ENCODE measurements at places on chromosomes 3 and 15. TPM values are rescaled to one million over a fixed set of nuclear protein-coding genes. Genes with fewer than 3 reads are reported as not detected.

- H3K4me3 ChIP-seq = peak overlapping the region; percentile 85
- H3K27me3 ChIP-seq = no peaks in the 10 kb centered on the region
- H3K36me3 ChIP-seq = peaks cover 15% of the 10 kb centered on the region
- H3K27ac ChIP-seq = peak overlapping the region; percentile 97
- peak; percentile 75 for DNase-seq
- peaks cover 20% of the 10 kb centered on the region for H3K4me1 ChIP-seq
These were observed 768 bp downstream of the UBXN7 start for GRCh38 chr3:196431181-196432136.

DNA sequence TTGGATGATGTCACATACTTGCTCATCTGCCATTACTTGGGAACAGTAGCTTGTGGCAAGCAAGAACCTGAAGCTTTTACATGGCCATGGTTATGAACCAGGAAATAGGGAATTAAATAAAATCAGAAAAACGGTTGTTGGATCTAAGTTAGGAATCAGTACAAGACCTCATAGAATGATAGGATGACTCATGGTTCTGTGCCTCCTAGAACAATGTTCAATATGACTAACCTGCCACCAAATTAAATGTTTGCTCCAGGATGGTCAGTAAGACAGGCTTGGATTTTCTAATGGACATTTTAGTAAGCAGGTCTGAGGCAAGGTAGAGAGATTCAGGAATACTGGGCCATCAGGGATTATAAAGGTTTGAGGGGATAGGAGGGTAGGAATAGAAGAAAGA, 218.9 kb downstream of the PLOD2 start:
- H3K4me3 ChIP-seq = no peak overlapping the region
- no peak overlapping the region for H3K27ac ChIP-seq
- H3K27me3 ChIP-seq = no peaks in the 10 kb centered on the region
- H3K4me1 ChIP-seq = no peaks in the 10 kb centered on the region

GRCh38 chr3:12894629-12895028, 53.3 kb upstream of the RPL32 start:
- peaks cover 18% of the 10 kb centered on the region for H3K27me3 ChIP-seq
- H3K27ac ChIP-seq = no peak overlapping the region
- H3K4me3 ChIP-seq = no peak overlapping the region
- H3K4me1 ChIP-seq = peaks cover 6% of the 10 kb centered on the region

- no peaks in the 10 kb centered on the region for H3K27me3 ChIP-seq
- H3K4me3 ChIP-seq = no peak overlapping the region
- peaks cover 20% of the 10 kb centered on the region for H3K36me3 ChIP-seq
- DNase-seq = no peak
- peaks cover 21% of the 10 kb centered on the region for H3K4me1 ChIP-seq
These were observed 7.6 kb downstream of the CMTM6 start for GRCh38 chr3:32495085-32495484.

- peaks cover 6% of the 10 kb centered on the region for H3K4me1 ChIP-seq
- H3K27me3 ChIP-seq = peaks cover 55% of the 10 kb centered on the region
- no peak overlapping the region for H3K4me3 ChIP-seq
These were observed 15.6 kb downstream of the RTP2 start for GRCh38 chr3:187686621-187687273.

DNA sequence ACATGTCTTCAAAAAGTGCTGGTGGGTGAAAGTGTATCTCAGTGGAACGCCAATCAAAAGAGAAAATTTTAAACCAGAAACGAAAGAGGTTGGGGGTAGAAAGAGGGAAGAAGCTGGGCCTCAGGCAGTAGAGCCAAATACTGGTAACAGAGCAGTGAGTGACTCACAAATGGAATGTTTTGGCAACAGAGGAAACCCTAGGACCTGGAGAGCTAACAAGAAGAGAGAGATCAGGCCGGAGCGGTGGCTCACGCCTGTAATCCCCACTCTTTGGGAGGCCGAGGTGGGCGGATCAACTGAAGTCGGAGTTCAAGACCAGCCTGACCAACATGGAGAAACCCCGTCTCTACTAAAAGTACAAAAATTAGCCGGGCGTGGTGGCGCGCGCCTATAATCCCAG, 450.8 kb upstream of the NAALADL2 start:
- no peaks in the 10 kb centered on the region for H3K27me3 ChIP-seq
- no peak overlapping the region for H3K4me3 ChIP-seq
- DNase-seq = no peak
- H3K36me3 ChIP-seq = no peaks in the 10 kb centered on the region

DNA sequence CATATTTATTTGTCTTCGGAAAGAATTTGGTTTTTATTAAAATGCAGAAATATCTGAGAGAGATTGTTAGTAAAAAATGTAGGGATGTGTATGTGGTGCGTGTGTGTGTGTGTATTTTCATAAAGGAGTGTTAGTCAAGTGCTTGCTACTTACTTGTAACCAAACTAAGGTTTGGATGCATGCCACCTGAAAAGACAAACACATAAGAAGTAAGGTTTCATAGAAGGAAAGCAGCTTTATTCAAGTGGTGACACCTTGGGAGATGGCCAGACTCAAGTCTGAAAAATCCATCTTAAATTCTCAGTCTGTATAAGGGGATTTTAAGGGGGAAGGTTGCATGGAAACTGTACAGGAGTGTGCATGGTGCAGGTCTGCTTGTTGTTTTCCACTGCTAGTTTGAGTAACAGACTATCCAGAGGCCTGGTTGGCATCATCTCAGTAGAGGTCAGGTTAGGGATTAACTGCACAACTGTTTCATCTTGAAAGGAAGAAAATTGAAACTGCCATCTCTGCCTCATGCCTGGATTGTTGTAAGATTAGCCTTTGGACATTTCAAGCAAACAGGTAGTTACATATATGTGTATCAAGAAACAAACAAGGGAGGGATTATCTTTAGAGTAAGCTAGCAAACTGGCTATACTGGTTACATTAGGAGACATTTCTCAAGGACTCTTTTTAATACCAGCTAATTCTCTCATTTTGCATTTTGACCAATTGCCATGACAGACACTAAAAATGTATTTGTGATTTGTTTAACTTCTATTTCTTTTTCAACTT, 196.7 kb downstream of the EPHA6 start:
- H3K36me3 ChIP-seq = no peaks in the 10 kb centered on the region
- no peak overlapping the region for H3K4me3 ChIP-seq
- DNase-seq = no peak
- H3K27ac ChIP-seq = no peak overlapping the region

DNA sequence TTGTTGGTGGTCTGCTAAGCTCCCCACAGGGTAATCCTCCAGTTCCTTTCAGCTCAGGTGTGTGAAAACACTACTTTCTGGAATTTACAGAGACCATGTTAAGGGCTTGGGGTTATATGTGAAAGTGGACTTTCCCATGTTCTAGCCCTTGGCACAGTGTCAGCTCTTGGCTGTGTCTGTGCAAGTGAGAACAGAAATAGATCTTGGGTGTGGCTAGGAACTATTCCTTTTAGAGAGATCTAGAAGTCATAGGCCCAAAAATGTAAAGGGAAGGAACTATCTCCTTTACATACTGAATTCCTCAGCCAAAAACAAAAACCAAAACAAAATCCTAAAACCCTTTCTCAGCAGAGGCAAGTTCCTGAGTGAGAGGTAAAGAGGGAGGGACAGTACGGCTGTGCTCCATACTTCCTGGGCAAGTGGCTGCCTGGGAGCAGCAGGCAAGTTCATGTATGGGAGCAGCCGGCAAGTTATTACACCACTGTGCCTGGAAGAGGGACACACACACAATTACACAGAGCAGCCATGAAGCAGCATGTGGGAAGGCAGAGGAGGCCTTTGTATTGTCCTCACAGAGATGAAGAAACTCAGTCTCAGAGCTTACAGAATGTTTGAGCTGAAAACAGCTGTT, 19.9 kb upstream of the C3orf62 start:
- H3K36me3 ChIP-seq = peaks cover 65% of the 10 kb centered on the region
- H3K27ac ChIP-seq = peak overlapping the region; percentile 4
- no peaks in the 10 kb centered on the region for H3K27me3 ChIP-seq
- no peak overlapping the region for H3K4me3 ChIP-seq
- no peaks in the 10 kb centered on the region for H3K4me1 ChIP-seq

DNA sequence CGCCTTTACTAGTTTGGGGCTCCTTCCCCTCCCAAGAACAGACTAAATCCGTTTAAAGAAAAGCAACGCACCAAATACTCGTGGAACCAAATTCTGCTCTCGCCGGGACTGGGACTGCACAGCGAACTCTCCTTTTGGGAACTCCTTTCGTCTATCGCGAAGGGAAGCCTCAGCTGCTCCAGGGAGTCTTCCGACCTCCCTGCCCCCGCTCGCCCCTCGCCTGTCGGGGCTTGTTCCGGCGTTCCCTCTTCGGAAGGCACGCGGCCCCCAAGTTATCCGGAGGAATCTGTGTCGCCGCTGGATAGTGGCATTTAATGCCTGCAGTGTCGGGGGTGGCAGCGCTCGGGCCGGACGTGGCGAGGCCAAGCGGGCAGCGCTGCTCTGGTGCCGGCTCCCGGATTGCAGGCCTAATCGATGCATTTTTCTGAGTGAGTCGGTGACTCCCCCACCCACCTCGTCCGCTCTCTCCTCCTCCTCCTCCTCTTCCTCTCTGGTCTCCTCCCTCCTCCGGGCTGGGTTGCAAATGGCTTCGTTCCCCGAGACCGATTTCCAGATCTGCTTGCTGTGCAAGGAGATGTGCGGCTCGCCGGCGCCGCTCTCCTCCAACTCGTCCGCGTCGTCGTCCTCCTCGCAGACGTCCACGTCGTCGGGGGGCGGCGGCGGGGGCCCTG, at the start of gene TRIM71:
TRIM71 (plus strand) TSS at position 440 of the 671 bp plus-strand sequence; CDS start at position 524, 84 bp downstream.
- DNase-seq = peak; percentile 64
- peaks cover 69% of the 10 kb centered on the region for H3K27me3 ChIP-seq
- peak within 1 kb of the TSS; percentile 88 for H3K27ac ChIP-seq
- peaks cover 5% of the 10 kb centered on the region for H3K36me3 ChIP-seq

GRCh38 chr3:10722911-10723310, 93.1 kb upstream of the SLC6A11 start:
- no peaks in the 10 kb centered on the region for H3K4me1 ChIP-seq
- no peaks in the 10 kb centered on the region for H3K36me3 ChIP-seq
- no peak for DNase-seq
- no peak overlapping the region for H3K27ac ChIP-seq

- no peaks in the 10 kb centered on the region for H3K36me3 ChIP-seq
- H3K4me3 ChIP-seq = no peak overlapping the region
These were observed 32.8 kb downstream of the LINGO1 start for GRCh38 chr15:77599899-77600298.

DNA sequence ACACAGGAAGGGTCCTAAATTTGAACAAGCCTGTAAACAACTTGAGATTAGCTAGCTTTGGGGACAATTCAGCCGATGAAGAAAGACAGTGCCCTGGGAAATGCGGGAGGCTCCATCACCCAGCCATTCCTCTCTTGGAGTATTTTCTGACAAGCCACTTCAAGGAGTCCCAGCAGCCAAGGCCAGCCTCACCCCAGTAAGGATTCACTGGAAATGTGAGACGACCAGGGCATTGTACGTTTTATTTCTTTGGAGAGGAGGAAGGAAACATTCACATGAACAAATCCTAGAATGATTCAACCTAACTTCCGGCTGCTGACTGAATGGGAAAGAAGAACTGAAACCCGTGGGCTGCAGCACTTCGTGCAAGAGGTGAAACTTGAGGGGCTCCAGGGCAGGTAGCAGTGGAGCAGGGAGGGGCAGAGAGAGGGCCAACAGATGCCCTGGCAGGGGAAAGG, 116.4 kb upstream of the ARHGEF3 start:
- peak overlapping the region; percentile 90 for H3K27ac ChIP-seq
- peaks cover 80% of the 10 kb centered on the region for H3K4me1 ChIP-seq
- H3K27me3 ChIP-seq = no peaks in the 10 kb centered on the region
- H3K36me3 ChIP-seq = peaks cover 5% of the 10 kb centered on the region
- H3K4me3 ChIP-seq = peak overlapping the region; percentile 89

GRCh38 chr3:35744419-35744818, 105.1 kb downstream of the ARPP21 start:
- no peaks in the 10 kb centered on the region for H3K27me3 ChIP-seq
- no peaks in the 10 kb centered on the region for H3K4me1 ChIP-seq
- no peak overlapping the region for H3K27ac ChIP-seq

DNA sequence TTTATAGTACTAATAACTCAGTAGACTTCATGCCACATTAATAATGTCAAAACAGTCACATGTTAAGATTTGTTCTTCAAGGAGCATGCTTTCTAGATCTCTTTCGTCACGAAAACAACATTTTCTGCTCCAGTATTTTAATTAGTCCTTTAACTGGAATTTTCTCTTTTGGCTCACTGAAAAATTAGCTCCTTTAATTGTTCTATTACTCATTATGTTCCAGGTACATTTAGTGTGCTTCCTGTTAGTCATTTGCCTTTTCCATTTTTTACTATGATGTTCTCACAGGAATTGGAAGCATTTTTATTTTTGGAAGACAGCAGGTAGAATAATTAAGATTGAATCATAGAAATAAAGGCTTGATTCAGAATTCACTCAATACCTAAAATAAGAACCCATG, 111.2 kb downstream of the SLC9A9 start:
- no peaks in the 10 kb centered on the region for H3K36me3 ChIP-seq
- no peak overlapping the region for H3K4me3 ChIP-seq
- no peak overlapping the region for H3K27ac ChIP-seq
- no peak for DNase-seq

GRCh38 chr3:11709782-11710181, 66.1 kb upstream of the VGLL4 start:
- H3K36me3 ChIP-seq = no peaks in the 10 kb centered on the region
- H3K4me3 ChIP-seq = no peak overlapping the region
- no peaks in the 10 kb centered on the region for H3K4me1 ChIP-seq
- H3K27ac ChIP-seq = no peak overlapping the region
- no peaks in the 10 kb centered on the region for H3K27me3 ChIP-seq

DNA sequence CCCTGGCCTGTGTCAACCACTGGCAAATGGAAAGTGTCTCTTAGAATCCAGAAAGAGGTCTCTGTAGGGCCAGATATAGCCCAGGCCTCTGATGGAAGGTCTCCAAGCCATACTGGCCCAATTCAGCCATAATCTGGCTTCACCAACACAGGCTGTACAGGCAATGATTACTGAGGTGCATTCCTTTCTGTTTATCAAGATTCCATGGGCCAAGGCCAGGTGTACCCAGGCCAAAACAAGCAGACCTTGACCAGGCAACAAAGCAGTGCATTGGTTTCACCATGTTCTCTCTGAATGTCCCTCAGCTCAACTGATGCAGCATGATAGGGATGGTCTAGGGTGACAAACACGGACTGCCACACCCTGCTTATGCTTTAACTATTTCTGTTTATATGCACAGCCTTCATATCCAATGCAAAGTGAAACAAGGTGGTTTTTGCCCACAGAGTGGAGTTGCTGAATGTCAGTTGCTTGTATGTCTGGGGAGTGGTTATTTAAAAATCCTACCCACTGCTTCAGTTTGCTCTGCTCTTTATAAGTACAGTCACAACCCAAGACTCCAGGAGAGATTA, 25.2 kb downstream of the CCNL1 start:
- peak; percentile 86 for DNase-seq
- peak overlapping the region; percentile 34 for H3K4me3 ChIP-seq
- H3K27me3 ChIP-seq = no peaks in the 10 kb centered on the region
- H3K27ac ChIP-seq = peak overlapping the region; percentile 59
- H3K36me3 ChIP-seq = peaks cover 21% of the 10 kb centered on the region

- DNase-seq = no peak
- peaks cover 25% of the 10 kb centered on the region for H3K36me3 ChIP-seq
- H3K4me1 ChIP-seq = peaks cover 4% of the 10 kb centered on the region
- H3K27me3 ChIP-seq = no peaks in the 10 kb centered on the region
- H3K4me3 ChIP-seq = no peak overlapping the region
These were observed 131.7 kb downstream of the STAG1 start for GRCh38 chr3:136620436-136620835.

The GOLGA8S gene
- total RNA-seq = 0.07 TPM

The PARP15 gene
- 12.1 TPM for total RNA-seq

The COPB2 gene
- 99.0 TPM for total RNA-seq

The EPB42 gene
- total RNA-seq = not detected

The KLF15 gene
- 0.19 TPM for total RNA-seq

The NR1I2 gene
- total RNA-seq = 0.17 TPM

The COX5A gene
- 317 TPM for total RNA-seq

The IL5RA gene
- not detected for total RNA-seq

The RHOA gene
- total RNA-seq = 391 TPM

The ADAMTS17 gene
- 1.1 TPM for total RNA-seq
